ENCODE measurements at places on chromosomes 16 and 17.

DNA sequence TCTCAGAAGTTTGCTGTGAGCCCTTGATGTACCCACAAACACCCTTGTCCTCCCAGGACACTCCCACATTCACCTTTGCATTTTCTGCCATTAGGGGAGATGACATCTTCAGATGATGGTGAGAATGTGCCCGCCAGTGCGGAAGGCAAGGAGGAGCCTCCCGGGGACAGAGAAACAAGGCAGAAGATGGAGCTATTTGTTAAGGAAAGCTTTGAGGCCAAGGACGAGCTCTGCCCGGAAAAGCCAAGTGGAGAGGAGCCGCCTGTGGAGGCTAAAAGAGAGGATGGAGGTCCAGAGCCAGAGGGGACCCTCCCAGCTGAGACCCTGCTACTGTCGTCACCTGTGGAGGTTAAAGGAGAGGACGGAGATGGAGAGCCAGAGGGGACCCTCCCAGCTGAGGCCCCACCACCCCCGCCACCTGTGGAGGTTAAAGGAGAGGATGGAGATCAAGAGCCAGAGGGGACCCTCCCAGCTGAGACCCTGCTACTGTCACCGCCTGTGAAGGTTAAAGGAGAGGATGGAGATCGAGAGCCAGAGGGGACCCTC, 17.0 kb downstream of the TAF1C start:
- no peak for DNase-seq

DNA sequence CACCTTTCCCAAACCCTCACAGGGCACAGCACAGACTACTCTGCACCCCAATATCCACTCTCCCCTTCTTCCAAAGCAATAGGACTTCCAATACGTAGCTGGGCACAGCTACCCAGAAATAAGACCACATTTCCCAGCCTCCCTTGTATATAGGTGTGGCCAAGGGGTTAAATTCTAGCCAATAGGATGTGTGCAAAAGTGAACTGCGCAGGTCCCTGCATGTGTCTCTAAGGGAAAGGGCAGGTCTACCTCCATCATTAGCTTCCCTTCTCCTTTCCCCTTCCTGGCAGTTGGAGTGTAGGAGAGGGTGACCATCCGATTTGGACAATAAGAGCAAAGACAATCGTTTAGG, 25.5 kb upstream of the SNN start:
- DNase-seq = no peak

DNA sequence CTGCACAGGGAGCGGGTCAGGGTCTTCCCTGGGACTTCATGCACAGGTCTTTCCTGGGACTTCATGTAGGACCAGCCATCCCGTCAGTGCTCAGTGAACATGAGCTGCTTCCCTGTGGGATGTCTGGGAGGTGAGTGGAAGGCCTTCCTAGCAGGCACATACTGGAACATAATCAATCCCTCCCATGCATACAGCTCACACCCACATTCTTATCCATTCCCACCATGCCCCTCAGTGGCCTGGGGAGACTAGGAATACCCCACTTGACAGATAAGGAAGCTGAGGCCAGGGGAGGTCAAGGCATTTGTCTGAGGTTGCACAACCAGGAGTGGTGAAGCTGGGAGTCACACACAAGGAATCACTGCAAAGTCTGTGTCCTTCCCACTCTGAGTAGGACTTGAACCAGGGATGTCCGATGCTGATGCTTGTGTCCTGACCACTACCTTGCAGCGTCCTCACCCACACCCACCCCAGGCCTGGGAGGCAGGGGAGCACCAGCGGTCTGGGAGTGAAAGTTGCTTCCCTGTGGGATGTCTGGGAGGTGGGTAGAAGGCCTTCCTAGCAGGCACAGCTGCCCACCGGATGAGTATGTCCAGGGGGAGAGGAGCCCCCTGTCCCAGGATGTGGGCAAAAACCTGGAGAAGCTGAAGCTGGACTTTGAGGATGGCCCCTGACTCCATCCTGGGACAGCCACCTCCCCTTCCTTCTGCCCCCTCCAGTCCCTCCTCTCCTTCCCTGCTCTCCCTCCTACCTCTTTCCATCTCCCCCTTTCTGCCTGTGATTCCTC, 1.0 kb upstream of the NLRC5 start:
- DNase-seq = no peak

DNA sequence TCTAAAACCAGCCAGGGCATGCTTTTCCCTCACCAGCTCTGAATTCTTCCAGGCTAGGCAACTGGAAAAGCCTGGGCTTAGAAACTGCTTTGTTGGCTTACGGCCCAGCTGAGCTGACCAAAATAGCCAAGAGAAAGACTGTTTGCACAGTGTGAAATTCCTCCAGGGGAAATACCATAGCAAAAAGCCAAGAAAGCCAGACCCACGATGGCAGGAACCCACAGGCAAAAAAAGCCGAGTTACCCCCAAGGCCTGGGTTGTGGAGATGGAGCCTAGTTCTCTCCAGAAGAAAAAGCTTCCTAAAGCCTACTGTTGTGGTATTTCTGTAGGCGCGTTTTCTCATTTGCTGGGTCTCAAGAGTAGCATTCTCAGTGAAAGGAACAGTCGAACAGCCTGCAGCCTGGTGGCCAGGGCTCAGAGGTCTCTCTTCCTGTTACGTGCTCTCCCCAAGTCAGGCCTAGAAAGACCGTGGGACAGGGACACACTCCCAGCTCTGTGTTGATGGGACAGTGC, 9.2 kb downstream of the SP2 start:
- DNase-seq = no peak

DNA sequence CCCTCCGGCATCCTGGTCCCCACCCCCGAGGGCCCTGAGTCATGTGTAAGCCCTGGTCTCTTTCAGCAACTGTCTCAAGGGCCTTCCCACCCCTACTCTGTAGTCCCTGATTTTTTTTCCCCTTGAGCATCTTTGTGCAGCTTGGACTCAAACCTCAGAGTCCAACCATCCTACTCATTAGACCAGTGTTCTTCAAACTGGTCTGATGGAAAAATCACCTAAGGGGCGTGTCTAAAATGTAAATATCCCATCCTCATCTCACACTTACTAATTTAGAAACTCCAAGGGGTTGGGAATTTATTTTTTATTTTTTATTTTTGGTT, 624 bp downstream of the G6PC3 start:
- DNase-seq = no peak

DNA sequence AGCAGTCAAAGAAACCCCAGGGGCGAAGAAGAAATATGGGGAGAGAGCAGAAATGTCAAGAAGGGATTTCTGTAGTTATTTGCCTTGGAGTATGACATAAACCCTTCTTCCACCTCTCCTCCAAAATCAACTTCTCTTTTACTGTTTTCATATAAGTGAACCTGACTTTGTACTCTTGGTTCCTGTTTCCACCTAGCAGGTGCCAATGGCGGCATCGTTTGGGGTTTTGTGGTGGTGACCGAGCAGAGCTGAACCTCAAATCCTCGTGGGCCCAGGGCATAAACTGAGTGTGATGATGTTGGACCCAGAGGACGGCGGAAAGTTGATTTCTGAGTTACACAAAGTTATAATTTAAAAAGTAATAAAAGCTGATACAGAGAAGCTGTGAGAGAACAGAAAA, 39.6 kb upstream of the PSMD7 start:
- no peak for DNase-seq

- no peak for DNase-seq
These were observed 2.3 kb upstream of the BORCS6 start for GRCh38 chr17:8192070-8192815.

DNA sequence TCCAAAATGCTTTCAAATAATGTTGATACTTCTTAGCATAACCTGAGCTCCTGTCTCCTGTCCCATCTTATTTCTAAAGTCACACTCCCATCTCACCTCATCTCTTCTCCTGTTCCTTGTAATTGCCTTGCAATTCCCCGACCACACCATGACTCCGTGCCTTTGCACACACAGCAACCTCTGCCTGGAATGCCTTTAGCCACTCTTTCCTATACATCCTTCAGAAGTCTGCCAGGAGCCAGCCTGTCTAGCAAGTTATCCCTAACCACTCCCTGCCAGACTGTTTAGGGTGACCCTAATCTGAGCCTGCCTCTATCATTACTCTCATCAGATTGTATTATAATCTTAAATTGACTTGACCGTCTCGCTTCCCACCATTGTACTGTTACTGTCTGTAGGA, 168.0 kb upstream of the NOG start:
- no peak for DNase-seq

DNA sequence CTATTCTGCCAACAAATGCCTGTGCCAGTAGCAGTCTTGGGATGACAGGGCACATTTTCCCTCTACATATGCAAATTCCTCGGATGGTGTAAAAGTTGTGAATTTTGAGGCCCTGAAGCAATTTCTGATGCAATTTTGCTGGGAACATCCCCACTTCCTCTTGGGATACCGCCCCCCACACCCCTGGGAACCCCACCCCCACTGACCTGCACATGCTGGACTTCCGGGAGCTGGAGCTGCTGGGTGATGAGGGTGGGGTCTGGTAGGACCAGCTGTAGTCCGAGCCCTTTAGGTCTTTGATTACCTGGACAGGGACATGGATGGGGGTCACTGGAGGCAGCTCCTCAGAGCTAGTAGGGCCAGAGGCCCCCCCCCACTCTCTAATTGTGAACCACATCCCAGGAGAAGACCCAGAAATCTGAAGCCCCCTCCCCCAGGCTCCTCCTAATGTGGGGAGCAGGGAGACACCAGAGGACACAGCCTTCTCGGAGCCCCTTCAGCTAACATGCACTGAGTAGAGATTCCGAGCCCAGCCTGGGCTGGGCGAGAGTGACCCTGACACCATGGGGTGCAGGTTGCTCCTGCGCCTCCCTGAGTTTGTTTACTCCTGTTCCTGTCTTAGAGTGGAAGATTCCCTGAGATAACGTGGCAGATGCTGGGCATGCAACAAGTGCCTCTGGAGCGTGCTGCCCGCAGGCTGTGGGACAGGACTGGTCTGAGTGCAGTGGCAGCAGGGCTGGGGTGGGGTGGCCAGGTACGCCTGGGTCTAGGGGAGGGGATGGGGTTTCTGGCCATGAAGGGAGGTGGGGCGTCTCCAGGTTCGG, 9.0 kb downstream of the MTSS2 start:
- DNase-seq = no peak

GRCh38 chr16:82582975-82583374, 43.8 kb upstream of the CDH13 start:
- no peak for DNase-seq

GRCh38 chr17:80691784-80692183, 147.1 kb downstream of the RPTOR start:
- no peak for DNase-seq

GRCh38 chr16:78446486-78446885, 347.0 kb downstream of the WWOX start:
- no peak for DNase-seq

- no peak for DNase-seq
These were observed 29.0 kb downstream of the GLG1 start for GRCh38 chr16:74577882-74578366.

DNA sequence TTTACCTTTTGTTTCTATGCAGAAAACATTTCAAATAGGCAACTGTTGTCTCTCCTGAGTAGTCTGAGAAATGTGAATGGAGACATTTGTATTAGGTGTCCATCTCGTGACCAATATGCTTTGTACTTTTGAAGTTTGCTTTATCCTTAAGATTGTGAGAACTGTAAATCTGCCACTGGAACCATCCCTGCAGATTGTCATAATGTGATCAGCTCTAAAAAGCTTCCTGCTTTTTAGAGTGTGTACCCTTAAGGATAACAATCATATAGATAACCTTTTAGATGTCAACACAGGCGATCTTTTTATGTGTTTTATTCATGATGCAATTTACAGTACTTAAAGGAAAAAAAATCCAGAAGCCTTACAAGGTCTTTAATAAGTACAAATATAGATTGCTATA, 63.5 kb downstream of the PRKCA start:
- no peak for DNase-seq

DNA sequence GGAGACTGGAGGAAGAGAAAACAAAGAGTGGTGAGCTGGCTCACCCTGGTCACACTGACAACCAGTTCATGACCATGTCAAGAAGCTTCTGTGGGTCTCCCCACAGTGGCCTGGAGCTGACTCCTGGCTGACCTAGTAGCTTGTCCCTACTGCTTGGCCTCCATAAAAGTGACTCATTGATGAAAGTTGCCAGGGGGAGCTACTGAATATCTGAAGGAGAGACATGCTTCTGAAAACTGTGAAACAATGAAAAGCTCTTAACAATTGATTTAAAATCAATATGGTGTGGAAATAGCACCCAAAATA, 22.0 kb downstream of the SMPD3 start:
- DNase-seq = no peak

DNA sequence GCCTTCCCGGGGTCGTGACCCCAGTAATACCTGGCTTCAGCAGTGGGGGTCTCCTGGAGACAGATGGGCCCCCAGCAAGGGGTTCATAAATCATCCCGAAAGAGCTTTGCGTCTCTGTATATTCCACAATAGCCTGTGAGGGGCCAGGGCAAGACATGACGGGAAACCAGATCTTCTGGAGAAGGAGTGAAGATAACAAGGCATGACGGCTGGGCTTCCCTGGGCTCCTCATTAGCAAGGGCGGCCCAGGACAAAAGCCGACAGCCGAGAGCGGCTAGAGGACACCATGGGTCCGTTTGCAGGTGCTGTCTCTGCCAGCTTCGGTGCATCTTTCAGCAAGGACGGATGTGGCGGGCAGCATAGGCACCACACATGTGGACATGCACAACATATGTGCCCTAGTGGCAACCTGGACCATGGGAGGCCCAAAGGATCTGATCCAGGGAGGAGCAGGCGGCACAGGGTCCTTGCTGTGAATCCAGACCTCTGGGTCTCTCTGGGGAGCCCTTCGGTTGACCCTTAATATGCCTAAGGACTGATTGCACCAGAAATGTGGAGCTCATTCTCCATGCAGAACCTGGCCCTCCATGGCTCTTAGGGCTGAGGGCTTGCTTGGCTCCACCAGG, 136.9 kb upstream of the FOXF1 start:
- no peak for DNase-seq

GRCh38 chr17:72571813-72572396, 451.1 kb downstream of the SOX9 start:
- DNase-seq = no peak

DNA sequence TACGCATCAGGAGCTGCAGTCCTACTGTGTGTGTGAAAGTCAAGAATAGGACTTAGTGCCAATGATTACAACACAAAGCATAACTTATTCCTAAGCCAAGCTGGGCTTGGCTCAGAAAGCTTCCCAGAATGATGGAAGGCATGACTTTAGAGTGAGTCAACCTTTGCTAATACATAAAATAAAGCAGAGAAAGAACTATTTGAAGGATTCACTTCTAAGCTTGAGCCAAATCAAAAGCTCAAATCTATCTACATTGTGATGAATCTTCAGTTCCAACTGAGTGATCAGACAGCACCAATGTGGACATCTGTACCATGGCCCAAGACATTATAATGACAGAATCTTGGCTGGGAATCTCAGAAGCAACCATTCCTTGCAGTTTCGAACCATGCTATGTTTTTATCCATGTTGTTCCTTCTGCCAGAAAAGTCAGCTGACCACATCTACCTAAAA, 41.4 kb downstream of the SMG6 start:
- DNase-seq = no peak

GRCh38 chr17:7109461-7110322, 4.9 kb downstream of the ASGR2 start:
- no peak for DNase-seq

GRCh38 chr16:85528528-85529387, 84.4 kb upstream of the GSE1 start:
- no peak for DNase-seq

Measured in activated T-helper 1 cell treated with anti-CD3 and anti-CD28 coated beads, Interleukin-2, amount 50 U/mL, for 16 hours (primary cell).